ENCODE measurements at places on chromosomes 6 and 20.

GRCh38 chr6:56891754-56892153, 63.2 kb upstream of the BEND6 start:
- DNase-seq, result no peak

DNA sequence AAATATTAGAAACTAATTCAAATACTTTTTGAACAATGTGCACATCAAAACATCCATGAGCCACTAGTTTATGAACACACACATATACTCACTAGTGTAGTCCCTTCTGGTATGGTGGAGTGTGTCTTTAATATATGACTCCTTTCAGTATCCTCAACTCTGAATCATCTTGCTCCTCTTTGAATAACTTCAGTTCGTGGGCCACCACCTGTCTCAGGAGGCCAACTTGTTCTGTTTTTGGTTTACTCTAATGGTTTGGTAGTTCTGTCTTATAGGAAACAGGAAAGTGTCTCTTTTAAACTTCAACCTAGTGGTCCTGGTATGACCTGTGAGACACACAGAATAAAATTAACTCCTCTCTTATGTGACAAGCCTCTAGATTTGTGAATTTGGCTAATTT, 55.6 kb downstream of the ZNF292 start:
- no peak for DNase-seq

DNA sequence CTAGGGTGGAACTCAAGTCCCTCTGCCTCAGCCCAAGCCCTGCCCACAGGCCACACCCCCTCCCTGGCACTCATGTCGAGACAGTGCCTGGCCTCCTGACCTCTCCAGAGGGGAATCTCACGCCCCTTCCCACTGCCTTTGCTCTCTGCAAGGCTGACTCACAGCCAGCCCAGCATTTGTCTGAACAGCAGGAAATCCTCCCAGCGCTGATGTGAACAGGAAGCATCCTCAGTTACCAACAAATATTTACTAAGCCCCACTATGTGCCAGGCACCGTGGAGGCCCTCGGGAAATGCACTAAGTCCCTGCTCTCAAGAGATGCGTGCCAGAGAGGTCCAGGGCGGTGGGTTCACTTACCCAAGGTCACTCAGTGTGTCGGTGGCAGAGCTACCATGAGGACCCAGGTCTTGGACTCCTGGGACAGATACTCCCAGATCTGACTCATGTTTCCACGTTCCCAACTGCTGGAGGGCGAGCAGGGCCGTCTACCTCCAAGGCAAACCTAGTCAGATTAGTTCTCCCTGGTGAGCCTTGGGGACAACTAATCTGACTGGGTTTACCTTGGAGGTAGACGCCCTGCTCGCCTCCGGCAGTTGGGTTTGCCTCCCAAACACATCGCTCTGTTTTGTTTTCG, 7.8 kb downstream of the ADA start:
- no peak for DNase-seq

- no peak for DNase-seq
Observed at GRCh38 chr6:1949538-1949937, 295.9 kb downstream of the GMDS start.

DNA sequence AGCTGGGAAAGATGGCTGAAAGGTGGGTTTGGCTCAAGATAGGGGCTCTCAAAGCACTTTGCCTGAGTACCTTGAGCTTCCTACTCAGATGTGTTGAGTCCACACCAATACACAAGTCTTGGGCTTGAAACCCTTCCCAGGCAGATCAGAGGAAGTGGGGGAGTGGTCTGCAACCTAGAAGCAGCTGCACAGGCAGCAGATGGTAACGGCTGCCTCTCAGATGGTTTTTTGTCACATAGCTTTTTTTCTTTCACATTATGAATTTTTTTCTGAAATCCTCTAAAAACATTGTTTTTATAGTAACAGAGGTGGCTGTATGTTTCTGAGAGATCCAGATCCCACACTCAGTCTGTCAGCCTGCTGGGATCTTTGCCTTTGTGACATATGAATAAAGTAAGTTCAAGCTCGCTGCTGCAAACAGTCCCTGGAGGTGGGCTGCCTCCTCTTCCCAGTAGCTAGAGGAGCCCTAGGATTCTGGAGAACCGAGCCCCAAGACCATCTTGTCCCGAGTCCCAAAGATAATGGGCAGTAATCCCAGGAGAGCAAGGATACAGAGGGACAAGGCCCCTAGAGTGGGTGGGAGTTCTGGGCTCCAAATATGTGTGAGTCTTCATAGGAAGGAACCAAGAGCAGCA, 97.1 kb upstream of the TOP1 start:
- no peak for DNase-seq

GRCh38 chr6:83183082-83183828, 9.8 kb downstream of the PGM3 start:
- no peak for DNase-seq

GRCh38 chr20:13401596-13401995, 180.5 kb downstream of the ISM1 start:
- no peak for DNase-seq

GRCh38 chr20:5848711-5849505, 98.7 kb downstream of the SHLD1 start:
- DNase-seq, result no peak

DNA sequence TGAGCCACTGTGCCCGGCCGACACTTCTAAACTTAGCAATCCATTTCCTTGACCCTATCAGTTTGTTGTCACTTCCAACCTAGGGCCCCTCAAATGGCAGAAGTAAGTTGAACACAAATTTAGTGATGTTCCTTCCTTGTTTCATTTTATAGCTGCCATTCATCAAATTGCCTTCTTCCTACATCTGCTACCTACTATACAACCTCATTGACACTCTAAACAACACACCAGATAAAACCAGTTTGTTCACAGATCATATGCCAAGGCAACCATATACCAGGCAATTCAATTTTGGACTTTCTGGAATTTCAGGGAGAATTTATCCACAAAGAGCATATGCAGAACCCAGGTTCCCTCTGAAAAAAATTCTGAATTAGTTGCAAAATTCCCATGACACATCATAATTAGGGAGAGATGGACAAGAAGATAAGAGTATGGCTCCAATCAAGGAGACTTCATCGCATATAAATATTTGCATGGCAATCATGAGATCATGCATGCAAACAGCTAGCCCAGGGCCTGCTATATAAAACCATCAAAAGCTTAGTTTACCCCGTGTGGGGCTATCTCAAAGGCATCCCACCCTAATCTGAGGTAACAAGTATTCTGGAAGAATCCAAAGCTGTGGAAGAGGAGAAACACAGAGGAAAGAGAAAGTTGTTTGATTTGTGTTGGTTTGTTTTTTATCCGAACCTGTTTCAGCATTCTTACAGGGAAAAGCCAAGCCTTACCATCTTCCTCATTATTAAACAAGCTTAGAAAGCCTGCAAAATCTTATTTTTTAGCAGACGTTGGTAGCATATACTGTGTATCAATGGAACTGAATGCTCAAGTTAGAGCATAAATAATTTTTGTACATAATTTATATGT, 132.8 kb upstream of the TNFAIP3 start:
- DNase-seq, result no peak

DNA sequence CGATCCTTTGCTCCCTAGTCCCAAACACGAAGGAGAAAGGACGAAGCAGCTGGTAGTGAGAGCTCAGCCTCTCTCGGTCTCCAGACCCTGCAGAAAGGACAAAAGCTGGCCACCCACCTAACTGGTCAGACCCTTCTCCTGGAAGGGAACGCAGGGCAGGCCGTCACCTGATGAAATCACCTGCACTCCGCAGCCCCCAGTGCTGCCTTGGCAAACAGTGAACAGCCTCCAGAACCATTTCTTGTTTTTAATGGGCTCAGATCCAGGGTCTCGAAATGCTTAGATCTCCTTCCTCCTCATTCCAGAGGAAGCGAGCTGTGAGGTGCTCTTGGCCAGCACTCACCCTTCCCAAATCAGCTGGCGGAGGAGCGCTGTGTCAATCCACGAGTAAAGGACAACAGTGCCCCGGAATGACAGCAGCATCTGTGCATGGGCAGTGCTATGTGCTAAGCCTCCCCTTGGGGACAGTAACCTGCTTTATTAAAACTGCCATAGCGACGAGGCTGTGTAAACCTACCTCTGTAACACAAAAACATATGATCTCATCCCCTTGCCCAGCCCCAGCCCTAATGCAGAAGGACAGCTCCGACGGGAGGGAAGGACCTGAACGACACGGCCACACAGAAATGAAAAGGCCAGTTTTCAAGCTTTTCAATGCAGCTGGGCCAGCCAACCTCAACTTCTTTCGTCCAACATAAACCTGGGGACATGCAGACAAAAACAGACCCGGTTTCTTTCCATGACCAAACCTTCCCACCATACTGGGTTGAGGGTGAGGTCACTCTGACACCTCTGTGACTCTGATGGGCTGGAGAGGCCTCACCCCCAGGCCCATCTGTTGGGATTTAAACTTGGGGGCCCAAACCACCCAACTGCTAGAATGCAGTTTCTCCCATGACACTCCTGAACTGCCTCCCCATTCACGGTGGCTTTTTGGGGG, 43.3 kb downstream of the SULF2 start:
- DNase-seq, result no peak

DNA sequence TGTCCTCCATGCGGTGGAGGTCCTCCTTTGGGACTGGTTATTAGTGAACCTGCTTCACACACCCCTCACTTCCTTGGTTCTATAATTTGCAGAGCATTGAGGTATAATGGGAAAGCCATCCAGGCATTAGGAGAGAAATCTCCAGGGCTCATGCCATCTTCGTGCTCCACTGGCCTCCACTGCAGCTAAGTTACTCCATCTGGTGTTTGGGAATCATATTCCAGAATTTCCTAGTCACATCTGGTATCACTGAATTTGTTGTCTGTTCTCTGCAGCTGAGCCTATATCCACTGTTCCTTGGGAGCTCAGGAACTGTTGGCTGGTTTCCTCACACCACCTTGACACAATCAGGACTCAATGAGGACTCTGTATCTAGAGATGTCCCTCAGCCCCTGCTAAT, 173.0 kb upstream of the TSHZ2 start:
- no peak for DNase-seq

- DNase-seq, result no peak
Observed at GRCh38 chr6:108030211-108030610, 44.3 kb downstream of the OSTM1 start.

DNA sequence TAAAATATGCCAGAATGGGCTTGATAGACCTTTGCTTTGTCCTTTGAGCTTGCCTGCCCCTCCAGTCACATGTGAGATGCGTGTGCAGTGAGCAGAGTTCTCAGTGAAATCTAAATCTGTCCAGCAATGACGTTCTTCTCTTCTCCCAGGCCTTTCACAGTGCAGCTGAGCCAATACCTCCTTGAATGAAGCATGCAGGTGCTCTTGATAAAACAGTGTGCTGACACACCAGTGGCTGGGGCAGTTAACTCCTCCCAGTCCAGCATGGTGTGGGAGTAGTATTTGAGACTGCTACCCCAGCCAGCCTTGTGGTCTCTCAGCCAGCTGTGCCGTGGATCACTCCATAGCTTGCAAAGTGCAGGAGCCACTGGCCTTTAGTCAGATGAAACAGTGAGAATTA, 240.5 kb downstream of the FARS2 start:
- no peak for DNase-seq

GRCh38 chr6:57224769-57225515, 2.8 kb upstream of the RAB23 start:
- DNase-seq, result no peak

DNA sequence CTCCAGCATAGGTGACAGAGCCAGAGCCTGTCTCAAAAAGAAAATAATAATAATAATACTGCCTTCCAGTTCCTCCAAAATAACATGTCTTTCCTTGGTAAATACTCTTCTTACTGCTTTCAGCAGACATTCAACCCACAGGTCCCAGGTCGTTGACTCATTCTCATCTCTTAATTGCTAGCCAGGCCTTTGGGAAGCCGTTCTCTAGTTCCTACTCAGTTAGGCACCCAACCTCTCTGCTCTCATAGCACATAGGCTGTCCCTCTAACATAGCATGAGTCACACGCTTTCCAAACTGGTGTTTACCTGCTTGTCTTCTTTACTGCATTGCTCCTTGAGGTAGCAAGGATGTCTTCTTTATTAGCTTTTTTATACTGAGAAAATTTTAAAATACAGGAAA, 98.8 kb downstream of the LAMA2 start:
- no peak for DNase-seq

Measured in activated CD4-positive, alpha-beta T cell treated with anti-CD3 and anti-CD28 coated beads for 1 hour (primary cell).